ENCODE measurements at places on chromosomes 2 and 18.

GRCh38 chr2:150182566-150183235 is 304.8 kb downstream of the RND3 start:
- no peak for DNase-seq

- DNase-seq, result no peak
These were observed 4.7 kb downstream of the NBAS start for GRCh38 chr2:15556311-15556930.

DNA sequence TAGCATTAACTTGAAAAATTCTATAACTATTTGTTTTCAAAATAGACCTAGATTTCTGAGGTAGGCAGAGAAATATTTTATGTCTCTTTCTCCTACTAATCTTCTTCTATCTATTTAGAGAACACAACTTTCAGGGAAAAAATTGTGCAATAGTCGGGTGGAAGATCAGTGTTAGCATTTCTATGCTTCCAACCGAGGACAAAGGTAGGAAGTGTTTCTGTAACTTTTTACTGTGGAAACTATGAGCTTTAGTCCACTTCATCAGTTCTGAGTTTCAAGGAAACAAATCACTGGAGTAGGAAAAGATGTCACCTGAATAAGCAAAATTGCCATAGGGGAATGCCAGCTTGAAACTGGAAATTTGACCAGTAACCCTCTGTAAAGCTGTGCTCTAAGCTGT is 207.7 kb upstream of the CTAGE1 start:
- no peak for DNase-seq

DNA sequence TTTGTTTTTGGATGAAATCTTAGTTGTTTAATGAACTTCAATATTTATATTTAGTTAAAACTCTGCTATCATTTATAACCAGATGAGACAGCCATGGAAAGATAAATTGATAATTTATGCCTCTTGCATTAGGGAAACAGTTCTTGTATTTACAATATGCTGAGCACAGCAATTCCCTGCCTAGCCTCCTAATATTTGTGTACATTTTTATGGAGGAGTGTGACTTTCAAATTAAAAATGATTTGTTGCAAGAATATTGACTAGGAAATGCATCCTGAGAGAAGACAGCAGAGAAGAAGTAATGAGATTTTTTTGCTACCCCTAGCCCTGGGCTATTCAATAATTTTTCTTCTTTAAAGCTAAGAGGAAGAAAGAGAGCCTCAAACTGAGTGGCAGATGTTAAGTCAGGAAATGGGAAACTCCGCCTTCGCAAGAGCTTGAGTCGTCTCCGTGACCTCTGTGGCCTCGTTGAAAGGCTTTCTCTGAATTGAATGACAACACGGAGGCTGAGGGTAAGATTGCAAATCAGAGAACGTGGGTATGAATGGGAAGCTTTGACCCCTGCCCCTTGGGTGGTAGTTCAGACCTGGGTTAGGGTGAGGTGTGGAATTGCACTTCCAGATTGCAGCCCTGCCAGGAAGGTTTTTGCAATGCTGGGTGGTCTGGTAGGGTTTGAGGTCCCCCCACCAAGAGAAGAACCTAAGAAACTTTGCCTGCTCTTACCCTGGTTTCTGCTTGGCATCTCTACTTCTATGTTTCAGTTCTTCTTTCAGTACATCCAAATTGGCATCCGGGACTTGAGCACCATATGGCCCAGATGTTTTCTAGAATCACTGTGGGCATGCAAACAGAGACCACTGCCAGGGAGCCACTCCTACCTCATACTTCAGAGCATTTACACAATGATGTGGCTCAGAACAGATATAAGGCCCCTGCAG is 210.3 kb upstream of the RBMS1 start:
- DNase-seq, result peak; percentile 44

DNA sequence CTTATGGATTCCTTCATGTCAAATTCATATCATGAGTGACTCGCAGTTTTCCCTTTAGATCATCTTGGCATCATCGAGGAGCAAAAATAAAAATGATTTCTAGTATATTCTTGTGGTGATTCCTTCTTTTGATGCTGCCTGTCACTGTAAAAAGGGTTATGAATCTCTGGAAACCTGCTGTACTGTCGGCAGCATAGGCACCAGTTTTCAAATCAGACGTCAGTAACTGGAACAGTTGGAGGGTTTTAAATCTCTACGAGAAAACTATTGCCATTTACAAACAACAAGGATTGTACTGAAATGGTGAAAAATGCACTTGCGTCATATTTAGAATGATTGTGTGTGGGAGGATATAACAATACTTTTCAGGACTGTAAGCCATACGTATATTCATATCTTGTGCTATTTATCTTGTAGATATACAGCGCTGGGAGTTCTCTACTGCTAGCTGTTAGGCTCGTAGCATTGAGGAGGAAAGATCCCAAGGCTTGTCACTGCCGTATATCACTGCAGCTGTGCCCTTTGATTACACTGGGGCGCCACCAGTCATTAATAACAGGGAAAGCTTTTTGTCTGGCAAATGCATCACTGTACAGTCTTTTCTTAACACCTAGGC is 320.7 kb downstream of the MTX2 start:
- no peak for DNase-seq

- no peak for DNase-seq
These were observed 278.6 kb upstream of the KYNU start for GRCh38 chr2:142598846-142599245.

DNA sequence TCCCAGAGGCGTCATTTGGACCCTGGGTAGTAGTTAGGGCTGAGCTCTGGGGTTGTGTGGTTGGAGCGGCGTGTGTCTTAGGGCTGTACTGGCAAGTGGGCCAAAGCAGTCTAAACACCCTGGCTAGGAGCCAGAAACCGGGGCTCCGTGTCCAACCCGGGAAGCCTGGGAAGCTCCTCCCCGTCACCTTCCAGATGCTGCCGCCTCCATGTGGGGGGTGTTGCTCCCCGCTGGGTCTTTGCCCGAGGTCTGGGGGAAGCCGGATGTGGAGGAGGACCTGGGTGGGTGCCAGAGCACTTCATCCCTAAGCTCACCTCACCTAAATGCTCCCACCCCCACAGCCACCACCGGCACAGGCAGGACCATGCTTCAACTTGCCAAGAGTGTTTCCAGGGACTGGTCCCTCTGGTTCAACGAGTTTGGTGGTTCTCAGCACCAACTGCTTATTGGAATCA is 25.4 kb downstream of the TET3 start:
- DNase-seq, result no peak

GRCh38 chr2:100192825-100193224 is 50.4 kb upstream of the AFF3 start:
- no peak for DNase-seq

- no peak for DNase-seq
These were observed 53.4 kb upstream of the BZW1 start for GRCh38 chr2:200758341-200758740.

- DNase-seq, result peak; percentile 53
These were observed 25.6 kb downstream of the DNMT3A start for GRCh38 chr2:25316101-25316500.

DNA sequence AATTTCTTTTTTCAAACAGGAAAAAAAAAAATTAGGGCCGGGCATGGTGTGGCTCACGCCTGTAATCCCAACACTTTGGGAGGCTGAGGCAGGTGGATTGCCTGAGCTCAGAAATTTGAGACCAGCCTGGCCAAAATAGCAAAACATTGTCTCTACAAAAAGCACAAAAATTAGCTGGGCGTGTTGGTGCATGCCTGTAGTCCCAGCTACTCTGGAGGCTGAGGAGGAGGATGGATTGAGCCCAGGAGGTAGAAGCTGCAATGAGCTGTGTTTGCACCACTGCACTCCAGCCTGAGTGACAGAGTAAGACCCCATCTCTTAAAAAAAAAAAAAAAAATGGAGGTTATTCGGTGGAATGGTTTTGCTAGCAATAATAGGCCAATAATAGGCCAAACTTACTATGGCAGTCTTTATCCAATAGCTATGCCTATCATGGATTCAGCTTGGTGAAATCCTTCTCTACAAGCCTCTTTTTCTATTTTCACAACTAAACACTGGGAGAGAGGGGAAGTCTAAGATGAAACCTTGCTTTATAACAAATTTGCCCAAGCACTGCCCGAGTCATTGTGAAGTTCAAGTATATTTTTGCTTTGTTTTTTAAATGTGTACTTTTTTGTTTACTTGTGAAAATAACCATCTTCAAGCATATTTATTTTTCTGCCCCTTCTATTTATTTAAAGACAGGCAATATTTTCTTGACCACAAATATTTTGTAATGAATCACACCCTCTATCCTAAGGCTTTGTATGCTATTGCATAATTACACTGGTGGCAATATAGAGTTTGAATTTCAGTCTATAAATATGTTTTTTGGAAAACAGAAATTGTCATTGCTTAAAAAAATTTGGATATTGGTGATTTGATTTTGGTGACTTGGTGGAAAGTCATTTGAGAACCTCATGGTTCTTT is 20.0 kb upstream of the KYNU start:
- DNase-seq, result no peak

DNA sequence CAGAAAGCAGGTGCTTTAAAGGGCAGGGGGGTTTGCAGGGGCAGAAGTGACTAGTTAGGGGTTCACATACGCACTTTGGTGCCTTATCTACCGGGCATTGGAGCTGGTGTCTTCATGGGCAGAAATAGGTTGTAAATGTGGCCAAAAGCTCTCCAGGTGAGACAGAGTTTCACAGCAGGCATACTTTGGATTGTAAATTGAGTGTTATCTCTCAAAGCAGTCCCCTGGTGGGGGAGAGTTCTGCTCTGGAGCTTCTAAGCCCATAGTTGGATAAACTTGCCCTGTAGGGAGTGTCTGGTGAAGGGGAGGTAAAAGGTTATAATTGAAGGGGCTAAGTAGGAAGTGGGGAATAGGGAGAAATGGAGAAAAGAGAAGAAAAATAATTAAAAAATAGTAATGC is 43.1 kb downstream of the COL4A3 start:
- no peak for DNase-seq

DNA sequence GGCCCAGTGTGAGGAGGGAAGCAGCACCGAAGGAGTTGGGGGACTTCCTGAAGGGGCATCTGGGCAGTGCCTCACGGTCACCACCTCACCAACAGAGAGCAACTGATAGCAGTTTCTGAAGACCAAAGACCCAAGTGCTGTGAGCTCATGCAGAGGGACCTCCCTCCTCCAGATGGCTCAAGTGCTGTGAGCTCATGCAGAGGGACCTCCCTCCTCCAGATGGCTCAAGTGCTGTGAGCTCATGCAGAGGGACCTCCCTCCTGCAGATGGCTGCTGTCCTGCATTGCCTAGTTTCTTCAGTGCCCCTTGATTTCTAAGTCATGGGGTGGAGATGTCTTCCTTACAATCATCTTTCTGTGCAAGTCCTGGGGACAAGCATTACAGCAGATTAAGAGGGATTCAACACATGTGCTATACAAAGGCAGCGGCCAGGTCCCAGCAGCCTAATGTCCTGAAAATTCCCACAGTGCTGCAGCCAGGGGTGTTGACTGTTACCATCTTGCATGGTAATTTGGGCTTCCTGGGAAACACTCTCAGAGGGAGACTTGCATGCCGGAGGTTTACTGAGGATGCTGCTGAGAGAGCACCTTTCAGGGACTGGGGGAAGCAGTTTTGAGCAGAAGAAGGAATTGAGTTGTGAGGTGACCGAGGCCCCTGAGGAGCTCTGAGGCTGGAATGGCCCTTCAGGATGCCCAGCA is 409.3 kb downstream of the GALR1 start:
- no peak for DNase-seq
